ENCODE measurements at places on chromosomes 6 and 20.

DNA sequence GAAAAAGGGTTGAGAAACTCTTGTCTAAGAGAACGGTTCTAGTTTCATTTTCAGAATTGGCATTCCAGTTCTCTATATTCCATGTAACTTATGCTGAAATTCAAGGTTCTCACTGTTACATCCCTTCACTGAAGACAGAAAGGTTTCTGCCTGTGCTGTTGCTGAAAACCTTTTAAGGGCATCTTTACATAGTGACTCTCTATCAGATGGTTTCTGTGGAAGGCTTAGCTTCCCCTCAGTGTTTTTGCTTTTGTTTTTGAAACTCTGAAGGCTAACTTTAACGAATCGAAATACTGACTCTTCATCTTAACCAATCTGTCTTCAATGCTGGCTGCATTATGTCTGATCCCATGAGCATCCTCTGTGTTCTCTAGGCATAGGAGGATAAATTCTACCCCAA lies 1286.2 kb upstream of the EYS start:
- DNase-seq: no peak

DNA sequence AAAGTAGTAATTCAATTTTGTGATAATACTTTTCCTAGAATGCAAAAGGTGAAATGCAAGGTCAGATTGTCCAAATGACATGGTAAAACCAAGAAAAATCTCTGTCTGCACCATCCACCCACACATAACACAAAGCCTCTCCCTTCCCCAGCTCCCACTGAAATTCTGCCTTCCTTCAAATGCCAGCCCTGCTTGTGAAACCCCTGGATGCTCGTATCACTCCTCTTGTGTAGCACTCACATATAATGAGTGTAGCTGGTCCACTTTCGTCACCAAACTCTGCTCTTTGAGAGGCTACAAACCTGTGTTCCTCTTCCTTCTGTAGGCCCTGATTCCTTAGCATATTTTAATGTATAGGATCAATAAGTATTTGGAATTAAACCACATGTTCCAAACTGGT lies 123.6 kb upstream of the BEND6 start:
- DNase-seq: no peak

DNA sequence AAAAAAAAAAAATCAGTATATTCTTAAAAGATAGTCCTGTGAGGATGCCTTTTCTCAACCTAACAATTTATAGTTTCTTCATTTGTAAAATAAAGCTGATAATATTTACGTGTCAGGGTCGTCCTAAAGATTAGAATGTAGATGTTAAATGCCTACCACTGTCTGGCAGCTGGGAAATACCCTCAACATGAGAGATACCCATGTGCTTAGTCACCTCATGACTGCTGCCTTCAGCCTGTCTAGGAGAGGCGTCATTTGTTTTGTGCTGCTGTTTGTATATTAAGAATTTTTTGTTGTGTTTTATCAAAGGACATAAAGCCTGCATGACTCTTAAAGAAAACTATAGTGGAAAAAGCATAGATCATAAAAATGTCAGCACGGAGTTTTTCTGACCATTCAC lies 9.5 kb downstream of the FAM120B start:
- DNase-seq: no peak

DNA sequence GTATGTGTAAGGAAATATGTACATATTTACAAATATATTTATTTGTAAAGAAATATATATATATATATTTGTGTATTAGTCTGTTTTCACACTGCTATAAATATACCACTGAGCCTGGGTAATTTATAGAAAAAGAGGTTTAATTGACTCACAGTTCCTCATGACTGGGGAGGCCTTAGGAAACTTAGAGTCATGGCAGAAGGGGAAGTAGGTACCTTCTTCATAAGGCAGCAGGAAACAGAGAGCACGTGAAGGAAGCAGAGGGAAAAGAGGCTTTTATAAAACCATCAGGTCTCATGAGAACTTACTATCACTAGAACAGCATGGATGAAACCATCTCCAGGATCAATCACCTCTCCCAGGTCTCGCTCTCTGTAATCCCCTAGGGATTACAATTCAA lies 644.5 kb upstream of the HS3ST5 start:
- DNase-seq: no peak

GRCh38 chr6:125792680-125793079 lies 1.9 kb downstream of the NCOA7 start:
- DNase-seq: no peak

DNA sequence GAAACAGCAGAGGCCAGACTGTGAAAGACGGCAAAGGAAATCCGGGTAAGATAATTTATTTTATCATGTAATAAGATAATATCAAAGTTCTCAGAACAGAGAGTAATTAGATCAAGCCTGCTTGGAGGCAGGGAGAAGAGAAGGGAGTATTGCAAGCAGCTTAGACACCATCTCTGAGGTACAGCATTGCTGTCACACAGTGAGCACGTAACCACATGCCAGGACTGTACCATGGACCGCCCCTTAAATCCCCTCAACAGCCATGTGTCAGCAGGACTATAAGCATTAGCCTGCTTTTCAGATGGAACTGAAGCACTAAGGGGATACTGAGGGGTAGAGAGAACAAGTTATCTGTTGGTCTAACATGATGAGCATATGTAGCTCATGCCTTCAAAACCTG lies 141.5 kb downstream of the C6orf118 start:
- no peak for DNase-seq

- no peak for DNase-seq
These were observed 26.4 kb upstream of the MCM3 start for GRCh38 chr6:52310932-52311331.

DNA sequence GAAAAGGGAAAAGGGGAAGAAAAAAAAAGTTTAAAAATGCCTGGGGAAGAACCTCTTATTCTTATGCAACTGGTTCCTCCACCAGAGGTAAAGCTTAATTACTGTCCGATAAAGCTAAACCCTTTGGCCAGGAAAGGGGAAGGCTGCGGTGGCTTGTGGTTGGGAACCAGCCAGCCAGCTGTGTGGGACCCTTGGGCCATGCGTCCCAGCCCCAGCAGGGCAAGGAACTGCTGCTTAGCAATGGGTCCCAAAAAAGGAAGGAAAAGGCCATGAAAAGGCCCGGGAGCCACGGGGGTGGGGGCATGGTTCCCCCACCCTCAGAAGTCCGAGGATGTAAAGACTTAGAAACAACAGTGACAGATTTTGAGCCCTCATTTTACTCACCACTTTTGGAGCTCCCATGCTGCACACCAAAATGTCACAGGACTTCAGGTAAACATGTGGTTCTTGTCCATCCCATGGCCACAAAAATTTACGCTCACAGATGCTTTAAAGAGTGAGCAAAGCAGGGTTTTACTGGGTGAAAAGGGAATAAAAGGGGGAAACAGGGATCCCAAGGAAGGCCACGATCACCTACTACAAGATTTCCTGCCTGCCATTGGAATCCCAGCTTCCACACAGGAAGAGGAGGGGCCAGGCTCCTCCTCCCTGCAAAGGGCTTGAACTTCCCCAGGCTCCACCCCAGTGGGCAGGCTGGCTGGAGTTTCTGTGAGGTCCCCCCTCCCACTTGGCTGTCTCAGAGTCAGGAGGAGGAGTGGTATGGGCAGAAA lies 1234.7 kb upstream of the GJE1 start:
- DNase-seq: no peak

- no peak for DNase-seq
These were observed 11.6 kb upstream of the HLA-G start for GRCh38 chr6:29816030-29816429.

GRCh38 chr20:46900086-46900485 lies 5.4 kb downstream of the EYA2 start:
- no peak for DNase-seq

DNA sequence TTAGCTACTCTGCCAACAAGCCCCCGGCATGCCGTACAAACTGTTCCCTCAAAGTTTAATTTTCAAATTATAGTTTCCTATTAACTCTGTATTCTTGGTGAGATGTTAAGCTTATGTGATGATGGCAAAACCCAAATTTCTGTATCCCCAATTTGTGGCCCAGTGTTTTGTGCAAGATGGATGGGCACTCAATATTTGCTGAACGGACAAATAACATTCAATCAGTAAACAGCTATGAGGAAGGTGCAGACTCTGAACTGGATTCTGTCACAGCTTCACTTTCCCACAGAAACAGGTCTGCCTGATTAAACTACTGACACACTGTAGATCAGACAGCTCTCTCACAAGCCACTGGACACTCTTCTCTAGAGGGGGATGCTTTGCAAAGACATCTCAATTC lies 54.1 kb downstream of the NUDT3 start:
- no peak for DNase-seq

GRCh38 chr6:56291302-56291917 lies 44.0 kb upstream of the COL21A1 start:
- no peak for DNase-seq

- DNase-seq: no peak
These were observed 6.8 kb downstream of the RNF146 start for GRCh38 chr6:127273499-127273898.

- no peak for DNase-seq
These were observed 27.8 kb downstream of the TNXB start for GRCh38 chr6:32081168-32081990.

DNA sequence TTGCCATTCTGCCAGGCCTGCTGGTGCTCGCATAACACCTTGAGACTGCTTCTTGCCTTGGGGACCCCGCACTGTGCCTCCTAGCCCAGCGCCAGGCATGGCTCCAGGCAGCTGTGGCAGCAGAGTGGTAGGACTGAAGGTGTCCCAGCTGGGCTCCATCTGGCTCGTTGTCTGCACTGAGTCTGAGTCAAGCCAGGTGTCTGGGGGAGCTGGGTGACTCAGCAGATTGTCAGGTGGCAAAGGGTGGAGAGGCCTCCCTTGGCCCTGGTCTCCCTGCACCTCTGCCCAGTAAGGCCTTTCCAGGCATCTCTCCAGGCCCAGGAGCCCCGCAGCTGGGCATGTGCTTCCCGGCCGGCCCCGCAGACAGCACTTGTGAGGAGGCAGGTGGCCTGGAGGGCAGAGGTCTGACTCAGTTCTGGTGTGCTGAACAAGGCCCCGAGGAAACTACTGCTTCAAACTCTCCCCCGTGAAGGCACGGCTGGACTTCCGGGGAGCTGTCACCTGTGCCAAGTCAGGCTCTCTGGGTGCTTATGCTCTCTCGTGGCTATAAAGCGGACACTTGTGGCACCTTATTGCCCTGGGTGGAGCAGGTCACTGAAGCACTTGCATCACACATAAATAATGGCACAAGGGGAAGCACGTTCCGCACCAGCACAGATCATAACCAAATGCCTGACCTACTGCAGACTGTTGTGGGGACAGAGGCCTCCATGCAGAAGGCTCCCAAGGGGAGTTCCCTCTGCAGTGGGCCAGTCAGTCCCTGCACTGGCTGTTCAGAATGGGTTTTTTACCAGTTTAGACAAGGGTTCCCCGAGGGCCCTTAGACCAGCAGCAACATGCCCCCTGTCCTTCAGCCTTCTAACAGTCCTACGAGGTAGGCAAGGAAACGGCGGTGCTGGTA lies 27.5 kb downstream of the FOXC1 start:
- no peak for DNase-seq

DNA sequence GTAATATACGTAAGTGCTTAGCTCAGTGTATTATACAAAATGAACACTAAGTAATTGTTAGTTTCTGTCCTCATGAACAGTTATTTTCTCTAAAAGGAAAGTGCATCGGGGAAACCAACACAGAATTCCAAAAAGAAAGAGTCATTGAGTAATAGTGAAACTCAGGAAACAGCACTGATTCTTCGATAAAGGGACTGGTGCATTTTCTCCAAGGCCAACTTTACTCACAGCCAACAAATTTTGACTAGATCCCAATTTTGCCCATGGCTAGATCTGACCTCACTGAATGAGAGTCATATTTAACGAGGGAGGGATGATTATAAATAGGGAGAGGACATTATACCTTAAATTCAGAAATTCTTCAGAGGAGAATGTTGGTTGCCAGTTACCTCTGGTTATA lies 390.9 kb upstream of the NRSN1 start:
- DNase-seq: no peak

DNA sequence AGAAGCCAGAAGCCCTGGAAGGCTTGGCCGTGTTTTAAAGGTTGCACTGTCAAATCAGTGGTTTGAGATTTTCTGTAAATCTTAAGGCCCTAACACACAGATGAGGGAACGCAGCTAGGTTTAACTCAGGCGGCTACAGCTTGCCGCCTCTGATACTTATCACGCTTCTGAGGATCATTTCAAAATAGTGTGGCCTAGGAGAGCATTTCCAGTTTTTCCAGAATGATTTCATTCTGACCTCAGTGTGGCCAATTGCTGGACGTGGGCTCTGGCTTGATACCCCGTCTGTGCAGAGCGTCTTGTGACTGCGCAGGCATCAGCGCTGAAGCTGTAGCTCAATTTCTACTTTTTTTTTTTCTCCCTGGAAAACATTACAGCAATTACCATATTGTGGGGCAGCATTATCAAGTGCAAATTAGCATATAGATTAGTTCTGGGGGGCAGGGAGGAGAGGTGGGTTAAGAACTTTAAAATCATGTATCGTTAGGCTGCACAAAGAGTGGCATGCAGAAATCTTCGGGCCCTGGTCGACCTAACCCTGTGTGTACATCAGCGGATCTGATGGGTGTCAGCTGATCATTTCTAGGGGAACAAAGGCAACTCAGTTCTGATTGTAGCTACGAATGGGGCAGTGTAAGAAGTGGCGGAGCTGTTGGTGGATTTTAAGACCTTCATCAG lies 105.0 kb upstream of the EEF1E1 start:
- DNase-seq: no peak

DNA sequence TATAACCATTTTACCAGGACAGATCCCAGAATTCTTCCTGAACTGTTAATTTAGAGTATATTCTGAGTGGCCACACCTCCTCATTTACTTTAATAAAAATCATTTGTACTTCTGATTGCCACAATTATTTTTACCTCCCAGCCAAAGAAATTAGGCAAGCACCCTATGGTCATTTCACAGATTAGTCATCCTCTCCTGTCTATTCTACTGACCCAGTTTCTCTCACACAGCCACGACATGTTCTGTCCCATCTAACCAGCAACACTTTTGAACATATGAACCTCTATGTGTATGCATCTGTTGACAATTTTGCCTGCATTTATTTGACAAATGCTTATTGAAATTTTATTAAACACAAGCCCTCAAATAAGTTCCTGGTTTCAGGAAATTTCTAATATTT lies 202.6 kb upstream of the STXBP5 start:
- DNase-seq: no peak

- no peak for DNase-seq
These were observed 91.0 kb downstream of the TMEM170B start for GRCh38 chr6:11628562-11628961.

GRCh38 chr20:25043499-25044260 lies 14.3 kb downstream of the ACSS1 start:
- DNase-seq: no peak

DNA sequence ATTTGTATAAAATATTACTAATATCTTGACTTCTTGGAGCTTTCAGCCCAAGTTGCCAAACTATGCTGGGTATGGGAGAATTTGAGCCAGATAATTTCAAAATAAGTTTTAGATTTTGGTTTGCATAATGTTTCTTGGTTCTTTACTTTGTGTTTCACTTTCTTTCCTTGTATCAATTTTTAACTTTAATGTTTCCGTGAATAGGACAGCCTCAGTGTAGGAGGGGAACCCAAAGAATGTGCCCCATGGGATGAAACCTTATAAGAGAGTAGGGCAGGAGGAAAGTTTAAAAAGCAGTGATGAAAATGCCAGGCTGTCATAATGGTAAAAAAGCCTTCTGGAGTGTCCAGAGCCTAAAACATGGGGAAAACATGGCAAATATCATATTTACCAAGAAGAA lies 252.4 kb upstream of the IRAK1BP1 start:
- no peak for DNase-seq
